ENCODE measurements at places on chromosomes 5 and 9.

DNA sequence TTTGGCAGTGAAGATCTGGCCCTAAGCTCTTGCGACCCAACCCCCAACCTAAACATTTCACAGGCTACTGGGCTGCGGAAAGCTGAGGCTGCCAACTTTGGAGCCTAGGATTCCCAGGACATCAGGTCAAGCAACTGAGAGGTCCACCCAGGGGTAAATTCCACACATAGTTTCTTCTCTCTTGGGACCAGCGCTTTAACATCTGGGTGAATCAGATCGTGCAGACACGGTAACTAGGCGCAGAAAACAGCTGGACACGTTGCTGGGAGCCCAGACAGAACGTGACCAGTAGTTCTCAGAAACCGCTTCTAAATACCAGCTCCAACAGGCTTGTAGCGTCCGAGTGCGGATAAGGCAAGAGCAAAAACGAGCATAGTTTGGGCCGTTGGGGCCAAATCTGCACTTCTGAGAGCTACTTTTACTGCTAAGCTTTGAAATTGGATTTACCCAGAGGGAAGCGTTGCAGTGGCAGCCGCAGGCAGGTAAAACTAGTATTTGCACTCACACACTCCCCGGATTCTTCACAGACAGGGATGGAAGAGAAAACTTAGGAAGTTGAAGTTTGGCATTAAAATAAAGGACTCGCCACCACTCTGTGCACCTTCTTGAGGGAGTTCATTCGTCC lies 11.8 kb downstream of the ITGA1 start:
- peak; percentile 26 for DNase-seq

GRCh38 chr9:105043370-105043936 lies 115.5 kb upstream of the ABCA1 start:
- no peak for DNase-seq

DNA sequence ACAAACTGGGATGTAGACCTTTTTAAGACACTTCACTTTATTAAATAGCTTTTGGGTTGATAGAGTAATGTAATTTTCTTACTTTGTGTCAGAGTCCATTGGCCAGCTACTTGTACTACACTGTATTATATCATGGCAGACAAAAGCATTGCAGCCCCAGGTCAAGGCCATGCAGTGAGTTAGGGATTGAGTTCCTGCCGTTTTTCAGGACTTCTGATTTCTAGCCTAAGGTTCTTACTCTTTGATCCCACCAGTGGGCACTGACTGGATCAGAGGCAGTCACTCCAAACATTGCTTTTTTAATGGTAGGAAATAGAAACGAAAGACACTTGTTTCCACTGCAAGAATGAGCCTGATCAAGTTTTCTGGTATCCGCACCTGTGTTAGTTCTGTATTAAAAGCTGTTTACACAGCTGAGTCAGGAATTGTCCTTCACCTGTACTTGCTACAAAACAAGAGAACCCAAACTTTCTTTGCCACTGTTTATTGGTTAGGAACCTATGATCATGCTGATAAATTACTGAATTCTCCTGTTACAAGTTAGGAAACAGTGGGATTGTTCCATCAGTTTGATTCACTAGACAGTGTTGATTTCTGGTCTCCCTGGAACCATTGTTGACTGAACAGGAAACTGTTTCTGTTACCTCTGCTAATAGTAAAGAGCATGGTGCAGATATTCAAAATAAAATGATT lies 22.1 kb downstream of the LRRC70 start:
- DNase-seq, result no peak

- DNase-seq, result no peak
Measured at GRCh38 chr5:42811591-42812446, at the start of gene SELENOP. TSS of gene SELENOP (minus strand) at chr5:42811892. CDS start at chr5:42808353, 3,539 bp downstream.

GRCh38 chr9:98568909-98569469 lies 139.7 kb downstream of the GABBR2 start:
- DNase-seq, result no peak

DNA sequence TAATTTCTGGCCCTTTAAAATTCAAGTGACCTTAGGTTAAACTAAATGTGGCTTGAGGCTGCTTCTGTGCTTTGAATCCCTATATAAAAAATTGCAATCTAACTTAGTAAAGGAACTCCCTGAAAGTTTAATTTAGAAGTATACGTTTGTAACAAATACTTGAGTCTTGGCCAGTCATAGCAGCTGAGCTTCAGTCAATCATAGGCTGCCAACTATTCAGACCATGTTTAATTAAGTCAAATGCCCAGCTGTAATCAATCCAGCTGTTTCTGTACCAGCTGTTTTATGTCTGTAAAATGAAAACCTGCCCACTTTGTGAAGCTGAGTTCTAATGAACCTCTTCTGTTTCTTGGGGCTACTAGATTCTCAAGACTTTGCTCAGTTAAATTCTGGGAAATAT lies 760.1 kb downstream of the MAT2B start:
- DNase-seq, result no peak

- no peak for DNase-seq
Measured at GRCh38 chr9:105858006-105858690, 163.8 kb downstream of the TMEM38B start.

GRCh38 chr9:134455934-134456755 lies 129.9 kb downstream of the RXRA start:
- no peak for DNase-seq

GRCh38 chr5:22056601-22057000 lies 796.5 kb downstream of the CDH12 start:
- DNase-seq, result no peak

- DNase-seq, result no peak
Measured at GRCh38 chr9:76926324-76926741, 20.4 kb upstream of the PRUNE2 start.

- DNase-seq, result no peak
Measured at GRCh38 chr5:141465351-141465750, 10.4 kb upstream of the PCDHGC3 start.

DNA sequence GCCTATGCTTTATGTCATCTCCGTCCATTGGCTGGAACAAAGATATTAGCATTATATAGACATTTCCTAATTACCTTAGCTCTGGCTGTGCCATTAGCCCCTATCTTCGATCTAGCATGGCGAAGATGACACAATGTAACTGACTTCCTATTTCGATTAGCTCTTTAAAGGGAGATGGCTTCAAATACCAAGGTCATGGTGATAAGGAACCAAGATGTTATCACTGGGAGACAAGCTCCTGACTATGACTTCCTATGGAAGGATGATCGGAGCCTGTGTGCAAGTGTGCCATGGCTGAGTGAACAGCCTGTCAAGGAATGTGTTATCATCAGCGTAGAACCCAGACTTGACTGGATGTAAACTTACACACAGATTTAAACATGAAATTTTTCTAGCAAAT lies 602.1 kb downstream of the PSAT1 start:
- no peak for DNase-seq

GRCh38 chr5:179192891-179193470 lies 132.8 kb downstream of the ZNF354C start:
- DNase-seq, result no peak

GRCh38 chr5:54081415-54081814 lies 229.0 kb downstream of the ARL15 start:
- DNase-seq, result no peak

GRCh38 chr5:13746026-13746425 lies 198.5 kb downstream of the DNAH5 start:
- no peak for DNase-seq

DNA sequence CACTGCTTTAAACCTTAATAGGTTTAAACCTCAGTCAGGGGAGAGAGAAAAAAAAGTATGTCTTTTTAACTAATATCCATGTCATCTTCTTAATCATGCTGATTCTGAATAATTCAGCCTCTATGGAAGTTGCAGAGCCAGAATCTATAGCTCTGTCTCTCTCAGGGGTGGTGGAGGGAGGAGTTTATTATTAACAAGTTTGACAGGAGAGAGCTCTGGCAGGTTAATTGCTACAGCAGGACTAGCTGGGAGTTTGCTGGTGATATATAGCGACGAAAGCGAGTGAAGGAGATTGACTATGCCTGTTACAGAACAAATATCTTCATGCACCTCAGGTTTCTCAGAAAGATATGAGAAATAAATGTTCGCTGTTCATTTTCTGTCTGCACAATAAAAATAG lies 586.4 kb downstream of the TLE4 start:
- no peak for DNase-seq

DNA sequence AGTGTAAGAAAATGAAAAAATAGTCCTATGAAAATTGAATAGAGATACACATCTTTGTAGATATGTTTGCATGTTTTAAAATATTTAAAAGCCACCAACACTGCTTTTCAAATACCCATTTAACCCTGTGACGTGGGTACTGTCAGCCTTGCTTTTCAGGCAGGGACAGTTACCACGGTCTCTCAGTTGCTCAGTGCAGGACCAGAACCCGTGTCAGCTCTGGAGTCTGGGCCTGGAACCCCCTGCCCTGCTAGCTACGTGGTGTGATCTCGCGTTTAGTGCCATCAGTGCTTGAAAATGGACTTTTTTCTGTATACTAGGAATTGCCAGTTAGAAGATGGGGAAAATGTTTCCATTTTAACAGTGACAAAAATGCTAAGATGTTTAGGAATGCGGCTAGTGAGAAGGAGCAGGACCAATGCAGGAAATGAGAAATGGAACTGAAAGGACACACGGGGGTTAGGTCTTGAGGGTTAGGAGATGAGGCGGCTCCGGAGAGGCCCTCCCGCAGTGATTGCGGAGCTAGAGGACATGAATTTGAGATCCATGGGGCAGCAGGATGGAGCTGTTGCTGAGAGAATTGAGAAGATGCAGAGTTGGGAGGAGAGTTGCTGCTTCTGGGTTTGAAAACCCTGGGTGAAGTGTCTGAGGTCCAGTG lies 13.7 kb downstream of the RNU6ATAC start:
- no peak for DNase-seq

GRCh38 chr9:10204276-10204675 lies 408.5 kb downstream of the PTPRD start:
- DNase-seq, result no peak

- DNase-seq, result peak; percentile 43
Measured at GRCh38 chr9:1882711-1883403, 132.3 kb upstream of the SMARCA2 start.

GRCh38 chr5:80125022-80125961 lies 90.1 kb downstream of the THBS4 start:
- DNase-seq, result no peak

DNA sequence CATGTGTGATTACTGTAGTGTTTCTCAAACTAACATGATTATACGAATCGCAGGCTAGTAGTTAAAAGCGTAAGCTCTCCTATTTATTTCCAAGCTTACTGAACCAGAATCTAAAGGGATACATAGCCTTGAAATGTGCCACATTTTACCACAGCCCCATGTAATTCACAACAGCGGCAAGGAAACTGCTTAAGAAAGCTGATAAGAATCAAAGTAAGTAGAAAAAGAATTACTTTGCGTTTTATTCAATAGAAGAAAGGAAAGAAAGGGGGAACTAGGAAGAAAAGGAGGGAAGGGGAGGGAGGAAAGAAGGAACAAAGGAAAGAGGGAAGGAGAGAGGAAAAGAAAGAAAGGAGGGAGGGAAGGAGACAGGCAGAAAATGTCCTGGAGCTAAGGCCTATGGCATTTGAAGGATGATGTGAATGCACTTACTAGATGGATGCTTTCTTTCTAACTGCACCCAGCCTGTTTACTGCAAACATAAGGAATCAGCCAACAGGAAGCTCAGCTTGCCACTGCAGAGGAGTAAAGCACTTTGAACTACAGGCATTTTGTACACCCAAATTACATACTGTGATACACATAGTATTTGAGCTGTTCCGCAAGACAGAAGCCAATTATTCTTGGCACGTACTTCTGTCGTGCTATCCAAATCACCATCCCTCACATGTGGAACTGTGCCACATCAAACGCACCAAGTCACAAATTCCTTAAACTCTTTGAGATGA lies 521.7 kb downstream of the RAB3C start:
- DNase-seq, result no peak

- no peak for DNase-seq
Measured at GRCh38 chr5:1162751-1163150, 38.6 kb upstream of the SLC6A19 start.
